H9 (cell line): ENCODE measurements at places on chromosomes 7 and 10. TPM values are rescaled to one million over a fixed set of nuclear protein-coding genes. Genes with fewer than 3 reads are reported as not detected.

DNA sequence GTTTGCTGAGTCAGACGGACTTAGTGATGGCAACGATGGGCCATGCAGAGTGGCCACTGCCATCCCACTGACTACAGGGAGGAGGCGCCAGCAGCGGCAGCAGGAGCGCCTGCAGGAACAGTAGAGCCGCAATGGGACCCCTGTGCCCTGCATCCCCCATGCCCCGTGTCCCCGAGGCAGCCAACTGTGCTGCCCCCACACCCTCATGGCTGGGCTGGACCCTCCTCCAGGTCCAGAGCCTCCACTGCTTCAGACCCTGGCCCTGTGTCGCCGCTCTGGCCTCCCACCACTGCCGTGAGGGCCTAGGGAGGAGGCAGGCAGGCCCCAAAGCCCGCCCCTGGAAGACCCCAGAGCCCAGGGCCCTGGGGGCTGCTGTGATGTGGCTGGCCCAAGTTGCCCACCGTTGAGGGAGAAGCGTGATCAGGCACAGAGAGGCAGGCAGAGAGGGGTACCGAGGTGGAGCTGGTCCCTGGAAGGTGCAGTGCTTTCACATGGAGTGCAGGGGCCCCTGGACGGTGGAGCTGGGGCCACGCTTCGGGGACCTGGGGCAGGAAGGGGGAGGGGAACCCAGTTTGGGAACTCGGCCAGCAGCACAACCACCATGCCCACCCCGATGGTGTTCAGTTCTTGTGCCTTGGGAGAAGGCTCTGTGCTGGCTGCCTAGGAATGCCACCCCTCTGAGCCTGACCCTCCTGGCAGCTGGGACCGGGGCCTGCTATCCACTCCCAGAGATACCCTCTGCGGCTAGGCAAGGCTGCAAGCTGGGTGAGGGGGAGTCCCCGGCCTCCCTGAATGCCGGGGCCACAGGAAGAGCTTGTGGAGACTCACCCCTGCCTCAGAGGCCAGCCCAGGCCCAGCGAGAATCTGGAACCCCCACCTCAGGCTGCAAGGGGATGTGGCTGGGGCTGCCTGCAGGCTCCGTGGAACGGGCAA lies 32.6 kb downstream of the DKK1 start:
- H3K4me1 ChIP-seq = no peaks in the 10 kb centered on the region
- DNase-seq = no peak
- H3K4me3 ChIP-seq = no peak overlapping the region
- H3K27ac ChIP-seq = no peak overlapping the region
- H3K36me3 ChIP-seq = no peaks in the 10 kb centered on the region
- no peaks in the 10 kb centered on the region for H3K27me3 ChIP-seq

GRCh38 chr10:43026039-43026973 lies 50.6 kb upstream of the RET start:
- peak overlapping the region; percentile 63; the same call in 2 of the 3 replicates for H3K4me3 ChIP-seq
- peak; percentile 83 for DNase-seq
- H3K27me3 ChIP-seq = no peaks in the 10 kb centered on the region; the same call in 1 of the 2 replicates
- H3K36me3 ChIP-seq = peaks cover 4% of the 10 kb centered on the region
- H3K4me1 ChIP-seq = peaks cover 5% of the 10 kb centered on the region; the same call in 1 of the 2 replicates

DNA sequence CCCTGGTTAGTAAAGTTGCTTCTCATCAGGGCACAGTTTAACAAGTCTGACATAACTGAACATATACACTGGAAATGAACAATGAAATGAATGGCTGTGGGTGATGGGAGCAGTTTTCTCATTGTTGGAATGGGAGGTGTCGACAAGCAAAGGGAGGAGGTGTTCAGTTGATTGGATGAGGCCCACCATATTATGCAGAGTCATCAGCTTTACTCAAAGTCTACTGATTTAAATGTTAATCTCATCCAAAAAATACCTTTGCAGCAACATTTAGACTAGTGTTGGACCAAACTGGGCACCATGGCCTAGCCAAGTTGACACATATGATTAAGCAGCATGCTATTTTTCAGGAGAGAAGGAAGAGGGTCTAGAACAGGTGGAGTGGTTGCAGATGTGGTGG lies 201.7 kb downstream of the RAMP3 start:
- no peaks in the 10 kb centered on the region for H3K4me1 ChIP-seq
- DNase-seq = no peak
- no peak overlapping the region for H3K27ac ChIP-seq
- no peak overlapping the region for H3K4me3 ChIP-seq

DNA sequence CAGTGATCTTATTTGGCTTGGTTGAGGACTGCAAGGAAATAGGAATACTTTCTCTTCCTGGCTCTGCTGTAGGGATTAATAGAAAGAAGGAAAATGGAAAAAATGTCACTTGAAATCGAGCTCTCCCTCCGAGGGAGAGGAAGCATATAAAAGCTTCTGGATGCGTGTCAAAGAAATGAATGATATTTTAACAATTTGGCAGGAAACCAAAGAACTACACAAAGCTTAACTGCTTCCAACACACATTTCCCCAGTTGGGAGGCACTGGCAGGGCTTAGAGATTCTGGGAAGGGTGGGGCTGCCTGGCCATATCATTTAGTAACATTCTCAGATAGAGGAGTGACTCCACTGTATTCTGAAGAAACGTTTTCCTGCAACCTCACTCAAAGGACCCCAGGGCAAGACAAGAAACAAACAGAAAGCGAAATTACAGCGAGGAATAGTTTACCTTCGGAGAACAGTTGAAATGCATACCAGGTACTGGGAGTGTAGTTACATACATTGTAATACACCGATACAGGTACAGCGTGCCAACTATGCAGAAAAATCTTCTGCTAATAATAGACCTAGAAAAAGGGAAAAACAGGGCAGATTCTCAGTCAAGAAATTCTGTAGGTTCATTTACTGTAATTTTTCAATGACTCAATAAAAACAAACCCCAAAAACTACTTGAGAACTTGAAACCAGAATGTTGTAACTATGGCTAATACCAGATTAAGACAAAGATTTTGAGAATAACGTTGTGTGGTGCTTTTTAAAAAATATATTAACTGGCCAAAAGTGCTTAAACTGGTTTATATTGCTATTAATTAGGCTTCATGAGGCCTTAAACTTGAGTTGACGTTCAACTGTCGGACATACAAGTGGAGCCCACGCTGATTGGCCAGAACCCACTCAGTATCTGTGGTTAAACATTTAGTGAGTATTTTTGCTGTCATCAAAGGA lies 75.7 kb upstream of the ASAH2 start:
- no peak for DNase-seq
- no peak overlapping the region for H3K4me3 ChIP-seq
- H3K27ac ChIP-seq = no peak overlapping the region
- peaks cover 4% of the 10 kb centered on the region; the same call in 1 of the 2 replicates for H3K4me1 ChIP-seq
- H3K36me3 ChIP-seq = no peaks in the 10 kb centered on the region

- H3K27me3 ChIP-seq = no peaks in the 10 kb centered on the region
- no peaks in the 10 kb centered on the region for H3K36me3 ChIP-seq
- H3K4me3 ChIP-seq = no peak overlapping the region
- DNase-seq = no peak
These were observed 354.5 kb downstream of the TFEC start for GRCh38 chr7:115676080-115676479.

GRCh38 chr10:103637011-103637410 lies 143.5 kb downstream of the NEURL1 start:
- DNase-seq = no peak
- no peak overlapping the region for H3K27ac ChIP-seq
- H3K27me3 ChIP-seq = no peaks in the 10 kb centered on the region
- peaks cover 17% of the 10 kb centered on the region; the same call in 1 of the 2 replicates for H3K4me1 ChIP-seq
- no peaks in the 10 kb centered on the region; the same call in 1 of the 2 replicates for H3K36me3 ChIP-seq

GRCh38 chr7:72235351-72235750 lies 176.8 kb downstream of the CALN1 start:
- DNase-seq = no peak
- no peaks in the 10 kb centered on the region for H3K27me3 ChIP-seq
- no peaks in the 10 kb centered on the region for H3K4me1 ChIP-seq
- H3K4me3 ChIP-seq = no peak overlapping the region
- no peaks in the 10 kb centered on the region; the same call in 2 of the 3 replicates for H3K36me3 ChIP-seq

DNA sequence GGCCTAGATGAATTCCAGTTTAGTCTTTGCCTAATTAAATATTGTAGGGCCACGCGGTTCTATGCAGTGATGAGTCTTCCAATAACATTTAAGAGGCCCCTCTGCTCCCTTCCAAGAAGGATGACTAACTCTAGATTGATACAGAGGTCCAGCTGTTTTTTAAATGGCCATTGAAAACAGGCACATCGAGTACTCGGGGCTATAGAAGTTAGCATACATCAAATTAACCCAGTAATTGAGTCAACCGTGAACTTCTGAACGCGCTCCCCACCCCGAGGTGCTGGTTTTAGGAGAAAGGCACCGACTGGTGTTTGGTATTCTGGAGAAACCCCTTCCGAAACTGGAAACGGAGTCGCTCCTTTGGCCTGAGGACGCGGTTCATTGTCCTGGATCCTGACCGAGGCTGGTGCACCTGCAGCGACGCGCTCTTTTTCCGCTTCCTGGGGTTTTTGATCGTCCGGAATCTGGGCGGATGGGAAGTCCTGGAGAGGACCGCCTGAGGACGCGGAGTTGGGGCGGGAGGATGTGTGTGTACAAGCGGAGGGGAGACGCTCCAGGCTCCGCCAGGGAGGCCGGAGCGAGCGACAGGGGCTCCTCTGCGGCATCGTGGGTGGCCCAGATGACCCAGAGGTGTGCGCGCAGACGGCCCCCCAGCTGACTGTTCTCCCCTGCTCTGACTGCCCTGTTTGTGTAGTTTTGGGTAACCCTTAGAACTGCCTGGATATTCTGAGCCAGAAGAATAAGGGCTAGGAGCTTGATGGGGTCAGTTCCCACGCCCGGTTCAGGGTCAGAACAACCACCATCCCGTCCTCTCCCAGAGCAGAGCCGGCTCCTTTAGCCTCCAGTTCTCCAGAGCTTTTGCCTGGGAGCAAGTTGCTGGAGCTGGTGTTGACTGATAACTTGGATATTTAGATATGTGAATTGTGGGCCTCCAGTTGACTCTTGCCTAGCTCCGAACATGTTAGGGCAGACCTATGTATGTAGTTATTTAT lies 711 bp downstream of the FAM221A start:
- H3K4me3 ChIP-seq = peak overlapping the region; percentile 82
- no peaks in the 10 kb centered on the region for H3K4me1 ChIP-seq
- peak overlapping the region; percentile 55 for H3K27ac ChIP-seq
- H3K36me3 ChIP-seq = peaks cover 8% of the 10 kb centered on the region; the same call in 2 of the 3 replicates
- no peaks in the 10 kb centered on the region for H3K27me3 ChIP-seq

DNA sequence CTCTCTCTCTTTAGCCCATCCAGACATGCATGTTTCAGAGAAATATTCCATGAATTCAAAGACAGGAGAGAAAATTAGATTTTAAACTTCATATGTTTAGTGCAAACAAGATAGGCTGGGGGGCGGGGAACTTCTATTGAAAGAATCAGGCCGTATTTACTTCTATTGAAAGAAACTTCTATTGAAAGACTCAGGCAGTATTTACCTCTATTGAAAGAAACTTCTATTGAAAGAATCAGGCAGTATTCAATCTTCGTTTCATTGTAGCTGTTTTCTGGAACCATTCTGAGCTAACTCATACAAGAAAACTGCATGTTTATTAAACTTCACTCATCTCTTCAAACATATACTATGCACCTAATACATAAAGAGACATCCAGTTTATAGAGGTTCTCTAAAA lies 123.1 kb downstream of the TYW1B start:
- no peak overlapping the region for H3K4me3 ChIP-seq
- H3K4me1 ChIP-seq = no peaks in the 10 kb centered on the region
- H3K27me3 ChIP-seq = no peaks in the 10 kb centered on the region
- no peak for DNase-seq

- no peaks in the 10 kb centered on the region for H3K4me1 ChIP-seq
- DNase-seq = no peak
- H3K27ac ChIP-seq = no peak overlapping the region
- no peak overlapping the region for H3K4me3 ChIP-seq
- H3K36me3 ChIP-seq = peaks cover 11% of the 10 kb centered on the region
These were observed 5.8 kb downstream of the KCND2 start for GRCh38 chr7:120278773-120279172.

- DNase-seq = peak; percentile 20
- H3K4me3 ChIP-seq = no peak overlapping the region
- H3K4me1 ChIP-seq = no peaks in the 10 kb centered on the region
These were observed 374.0 kb upstream of the STEAP1 start for GRCh38 chr7:89780291-89780690.

- H3K27ac ChIP-seq = no peak overlapping the region
- H3K27me3 ChIP-seq = no peaks in the 10 kb centered on the region
- no peak for DNase-seq
- no peaks in the 10 kb centered on the region; the same call in 1 of the 2 replicates for H3K4me1 ChIP-seq
- H3K36me3 ChIP-seq = no peaks in the 10 kb centered on the region
- H3K4me3 ChIP-seq = no peak overlapping the region
These were observed 161.2 kb downstream of the CAMK1D start for GRCh38 chr10:12510501-12510941.

DNA sequence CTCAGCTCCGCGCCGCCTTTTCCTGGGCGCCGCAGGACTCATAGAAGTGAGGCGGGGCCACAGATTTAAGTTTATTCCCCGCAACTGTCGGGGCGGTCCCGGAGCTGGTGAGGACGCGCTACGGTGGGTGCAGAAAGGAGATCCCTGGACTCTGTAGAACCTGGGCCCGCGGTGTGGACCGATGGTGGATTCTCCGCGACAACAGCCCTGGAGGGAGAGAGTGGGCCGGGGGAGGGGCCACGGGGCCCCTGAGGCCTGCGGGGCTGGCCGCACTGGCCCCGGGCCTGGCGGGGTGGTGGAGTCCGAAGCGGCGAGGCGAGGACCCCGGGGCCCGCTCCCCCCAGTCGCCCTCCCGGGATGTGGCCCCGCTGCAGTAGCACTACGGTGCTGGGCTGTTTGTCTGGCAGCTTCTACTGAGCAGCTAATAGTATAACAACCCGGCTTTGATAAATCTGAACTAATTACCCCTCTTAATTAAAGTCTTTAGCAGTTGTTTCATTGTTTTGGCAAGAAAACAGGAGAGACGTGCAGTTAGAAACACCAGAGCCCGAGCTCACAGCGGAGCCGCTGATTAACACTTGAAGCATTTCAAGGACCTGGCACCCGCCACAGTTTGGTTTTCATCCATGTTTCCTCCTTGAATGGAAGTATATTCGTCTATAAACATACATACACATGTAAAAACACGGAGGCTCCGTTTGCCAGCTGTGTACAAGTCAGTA lies 4.2 kb downstream of the FEZF1 start:
- H3K36me3 ChIP-seq = peaks cover 29% of the 10 kb centered on the region
- peak; percentile 60 for DNase-seq
- H3K27ac ChIP-seq = no peak overlapping the region
- peaks cover 2% of the 10 kb centered on the region; the same call in 1 of the 2 replicates for H3K4me1 ChIP-seq
- H3K27me3 ChIP-seq = peaks cover 38% of the 10 kb centered on the region; the same call in 1 of the 2 replicates

- no peak overlapping the region for H3K4me3 ChIP-seq
- H3K27me3 ChIP-seq = no peaks in the 10 kb centered on the region
- DNase-seq = no peak
These were observed 15.9 kb upstream of the NEBL start for GRCh38 chr10:20912969-20913368.

The SFTPA1 gene
- not detected in 2 replicates for total RNA-seq

The SH2D4B gene
- 0.07 TPM in 1 of 2 replicates, not detected in the other for total RNA-seq

The ASB10 gene
- not detected in 2 replicates for total RNA-seq

The PTPRZ1 gene
- total RNA-seq = 69.5 and 74.2 TPM in 2 replicates

The FFAR4 gene
- total RNA-seq = not detected in 2 replicates

The COL1A2 gene
- total RNA-seq = 42.1 and 42.8 TPM in 2 replicates

The WNT8B gene
- total RNA-seq = not detected in 2 replicates

The OPN1SW gene
- total RNA-seq = not detected in 2 replicates

The LRRC72 gene
- total RNA-seq = not detected in 2 replicates

The CRPPA gene
- 1.6 and 1.9 TPM in 2 replicates for total RNA-seq

The ANTXRL gene
- total RNA-seq = not detected in 2 replicates

The NT5C3A gene
- 22.1 and 22.9 TPM in 2 replicates for total RNA-seq

The C10orf67 gene
- total RNA-seq = not detected in 2 replicates

The C10orf53 gene
- not detected in 2 replicates for total RNA-seq
